ENCODE measurements at places on chromosomes 2 and 18.

DNA sequence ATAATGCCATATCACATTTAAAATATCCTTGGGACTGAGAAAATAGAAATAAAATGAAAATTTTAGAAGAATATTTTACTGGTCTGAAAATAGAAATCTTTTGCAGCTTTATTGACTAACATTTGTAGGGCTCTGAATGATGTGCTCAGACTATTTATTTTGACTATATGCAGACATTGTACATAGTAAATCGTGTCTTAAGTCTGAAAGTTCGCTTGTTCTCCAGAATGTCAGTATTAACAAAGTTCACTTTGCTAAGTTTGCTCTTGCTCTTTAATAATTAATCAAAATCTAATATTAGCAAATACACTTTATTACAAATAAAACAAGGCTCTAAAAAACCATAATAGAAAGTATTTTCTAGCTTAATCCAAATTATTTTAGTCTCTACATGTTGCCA, 219.8 kb downstream of the WDR7 start:
- DNase-seq: no peak

- DNase-seq: no peak
Observed at GRCh38 chr18:48485828-48486405, 52.9 kb upstream of the CTIF start.

DNA sequence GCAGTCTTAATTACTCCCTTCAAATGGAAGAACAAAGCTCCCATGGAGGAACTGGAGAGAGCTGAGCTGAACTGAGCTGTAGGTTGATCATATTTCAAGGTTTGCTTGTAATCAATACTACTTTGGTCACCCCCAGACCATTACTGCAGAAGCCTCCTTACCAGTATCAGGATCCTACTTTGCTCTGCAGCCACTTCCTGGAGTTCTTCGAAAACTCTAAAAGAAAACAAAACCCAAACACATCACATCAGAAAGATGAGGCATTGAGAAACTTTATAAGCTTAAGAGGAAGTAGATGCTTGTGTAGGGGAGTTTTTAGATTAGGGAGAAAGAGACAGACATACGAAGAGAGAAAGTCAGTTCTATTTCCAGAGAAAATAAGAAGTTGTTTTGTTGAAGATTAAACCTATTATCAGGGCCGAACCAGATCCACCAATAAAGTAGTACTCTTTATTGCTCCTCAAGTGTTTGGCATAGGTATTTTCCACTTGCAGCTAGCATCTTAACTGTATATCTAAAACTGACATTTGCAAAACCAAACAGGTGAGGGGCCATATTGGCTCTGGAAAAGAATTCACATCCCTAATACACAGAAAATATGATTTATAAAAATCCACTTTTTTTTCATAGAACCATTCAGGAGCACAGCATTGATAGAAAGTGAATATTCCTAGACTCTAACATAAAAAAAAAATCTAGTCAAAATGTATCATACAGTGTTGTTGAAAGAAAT, 166.9 kb upstream of the KLF7 start:
- no peak for DNase-seq

DNA sequence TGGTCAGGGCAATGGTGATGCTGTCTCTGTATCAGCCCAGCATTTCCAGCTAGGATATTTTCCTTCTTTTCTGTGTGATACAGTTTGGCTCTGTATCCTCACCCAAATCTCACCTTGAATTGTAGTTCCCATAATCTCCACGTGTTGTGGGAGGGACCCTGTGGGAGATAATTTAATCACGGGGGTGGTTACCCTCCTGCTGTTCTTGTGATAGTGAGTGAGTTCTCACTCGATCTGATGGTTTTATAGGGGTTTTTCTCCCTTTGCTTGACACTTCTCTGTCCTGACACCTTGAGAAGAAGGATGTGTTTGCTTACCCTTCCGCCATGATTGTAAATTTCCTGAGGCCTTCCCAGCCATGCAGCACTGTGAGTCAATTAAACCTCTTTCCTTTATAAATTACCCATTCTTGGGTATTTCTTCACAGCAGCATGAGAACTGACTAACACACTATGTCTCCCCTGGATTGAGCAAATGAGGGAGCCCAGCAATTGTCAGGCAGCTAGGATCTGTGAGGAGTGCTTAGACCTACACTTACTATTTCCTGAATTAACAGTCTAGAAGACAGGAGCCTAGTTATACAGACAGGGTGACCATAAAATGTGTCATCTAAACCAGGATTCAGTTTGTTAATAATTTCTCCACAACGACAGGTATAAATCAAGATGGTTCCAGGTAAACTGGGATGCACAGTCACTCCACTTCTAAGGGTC, 6.0 kb downstream of the SCN2A start:
- no peak for DNase-seq

DNA sequence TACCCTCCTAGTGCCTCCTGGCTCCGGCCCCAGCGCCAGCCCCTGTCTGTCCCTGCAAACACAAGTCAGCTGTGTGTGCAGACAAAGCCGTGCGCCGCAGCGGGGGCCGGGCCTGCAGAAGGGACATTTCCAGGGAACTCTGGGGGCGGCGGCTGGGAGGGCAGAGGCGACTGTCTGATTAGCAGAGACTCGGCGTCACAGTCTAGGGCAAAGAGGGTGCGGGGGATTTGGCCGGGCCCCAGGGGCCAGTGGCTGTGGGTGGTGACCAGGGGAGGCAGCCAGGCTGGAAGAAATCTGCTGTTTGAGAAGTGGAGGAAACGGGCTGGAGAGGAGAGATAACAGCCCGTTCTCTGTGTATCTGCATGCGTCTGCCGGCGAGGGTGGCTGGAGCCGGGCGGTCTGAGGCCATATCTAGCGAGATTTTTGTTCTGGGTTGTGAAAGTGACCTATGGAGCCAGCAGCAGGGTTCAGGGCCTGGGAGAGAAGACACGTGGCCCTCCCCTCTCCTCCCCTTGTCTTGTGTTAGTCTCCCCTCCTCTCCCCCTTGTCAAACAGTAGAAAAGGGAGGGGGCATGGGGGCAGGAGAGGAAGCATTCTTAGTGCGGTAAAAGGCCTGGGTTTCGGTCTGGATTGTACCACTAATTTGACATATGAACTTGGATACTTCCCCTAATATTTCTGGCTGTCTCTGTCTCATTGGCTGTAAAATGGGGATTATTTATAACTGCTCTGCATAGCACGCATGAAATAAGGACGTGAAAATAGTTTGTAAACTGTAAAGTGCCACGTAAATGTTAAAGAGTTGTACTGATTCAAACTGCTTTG, 169.4 kb downstream of the SMAD7 start:
- DNase-seq: no peak

DNA sequence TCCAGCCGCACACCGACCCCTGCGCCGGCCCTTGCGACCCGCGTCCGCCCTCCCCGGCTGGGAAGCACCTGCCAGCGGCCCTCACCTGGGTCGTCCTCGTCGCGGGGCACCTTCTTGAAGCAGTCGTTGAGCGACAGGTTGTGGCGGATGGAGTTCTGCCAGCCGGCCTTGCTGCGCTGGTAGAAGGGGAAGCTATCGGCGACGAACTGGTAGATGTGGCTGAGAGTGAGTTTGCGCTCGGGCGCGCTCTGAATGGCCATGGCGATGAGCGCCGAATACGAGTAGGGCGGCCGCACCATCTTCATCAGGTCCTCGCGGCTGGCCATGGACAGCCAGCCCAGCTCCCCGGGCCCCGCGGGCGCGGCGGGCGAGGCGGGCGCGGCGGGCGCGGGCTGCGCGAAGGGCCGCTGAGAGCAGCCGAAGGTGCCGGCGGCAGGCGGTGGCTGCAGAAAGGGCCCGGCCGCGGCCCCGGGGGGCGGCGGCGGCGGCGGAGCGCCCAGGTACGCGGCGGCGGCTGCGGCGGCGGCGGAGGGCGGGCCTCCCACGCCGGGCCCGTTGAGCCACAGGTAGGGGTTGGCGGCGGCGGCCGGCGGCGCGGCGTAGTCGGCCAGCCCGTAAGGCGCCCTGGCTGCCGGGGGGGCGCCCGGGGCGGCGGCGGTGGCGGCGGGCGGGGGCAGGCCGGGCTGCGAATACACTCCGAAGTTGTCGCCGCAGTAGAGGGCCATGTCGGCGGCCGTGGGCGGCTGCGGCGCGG, 505 bp downstream of the FOXI3 start:
- DNase-seq: no peak

DNA sequence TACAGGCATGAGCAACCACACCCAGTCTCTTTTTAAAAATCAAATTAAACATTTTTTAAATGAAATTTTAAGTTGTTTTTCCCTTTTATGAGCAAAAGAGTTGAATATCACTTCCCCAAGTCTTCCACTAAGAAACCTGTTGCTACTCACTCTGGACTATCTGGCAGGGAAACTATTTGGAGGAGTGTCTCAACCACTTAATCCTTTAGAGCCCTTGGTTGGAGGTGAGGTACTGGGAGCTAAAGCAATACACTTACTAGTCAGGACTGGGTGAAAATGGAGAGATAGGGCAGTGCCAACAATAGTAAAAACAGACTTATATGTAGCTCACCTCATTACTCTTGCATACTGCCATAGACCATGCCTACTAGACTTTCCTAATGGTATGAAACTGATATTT, 135.5 kb downstream of the RND3 start:
- no peak for DNase-seq

- no peak for DNase-seq
Observed at GRCh38 chr2:127044165-127044718, 62.7 kb downstream of the BIN1 start.

DNA sequence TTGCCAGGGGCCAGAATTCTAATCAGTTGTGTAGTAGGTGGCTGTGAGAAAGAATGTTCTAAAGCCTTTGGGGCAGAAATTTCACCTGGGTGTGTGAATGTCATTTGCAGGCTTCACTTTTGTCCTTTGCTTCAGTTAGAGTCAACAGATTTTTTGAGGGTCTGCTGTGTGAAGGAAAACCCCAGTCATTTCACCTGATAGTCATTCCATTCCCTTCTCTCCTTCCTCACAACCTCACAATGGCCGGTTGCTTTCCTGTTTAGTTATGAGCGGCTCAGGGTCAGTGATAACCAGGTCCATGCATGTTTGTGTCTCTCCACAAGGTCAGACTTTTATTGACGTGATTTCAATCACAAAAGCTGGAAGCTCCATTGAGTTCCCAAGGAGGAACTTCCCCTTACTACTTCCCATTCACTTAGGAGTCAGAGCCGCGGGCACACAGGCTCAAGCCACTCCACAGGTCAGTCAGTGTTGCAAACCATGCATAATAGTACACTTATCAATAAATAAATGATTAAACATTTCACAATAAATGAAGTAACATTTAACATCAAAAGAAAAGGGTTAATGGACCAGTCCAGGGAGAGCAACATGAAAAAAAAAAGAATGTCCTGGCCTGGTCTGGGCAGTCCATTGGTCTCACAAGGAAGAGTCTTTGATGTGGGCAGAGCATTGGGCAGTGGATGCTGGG, 74.3 kb downstream of the NPAS2 start:
- DNase-seq: no peak

- DNase-seq: no peak
Observed at GRCh38 chr18:79787865-79788733, 9.6 kb upstream of the KCNG2 start.

DNA sequence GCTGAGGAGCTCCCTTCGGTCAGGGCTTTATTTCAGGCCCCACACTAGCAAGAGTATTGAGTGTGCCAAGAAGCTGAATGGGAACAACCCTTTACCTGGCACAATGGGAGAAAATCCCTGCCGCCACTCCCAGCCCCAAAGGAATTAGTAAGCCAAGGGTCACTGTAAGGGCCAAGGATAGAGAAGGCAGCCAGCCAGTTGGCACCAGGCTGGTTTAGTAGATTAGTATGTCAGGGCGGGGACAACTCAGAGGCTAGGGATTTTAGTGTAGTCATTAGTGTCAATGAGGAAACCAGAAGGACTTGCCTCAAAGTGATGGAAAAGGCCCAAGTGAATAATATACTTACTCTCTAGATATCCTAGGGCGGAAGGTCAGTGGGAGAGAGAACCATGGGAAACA, 34.9 kb upstream of the CYP26B1 start:
- no peak for DNase-seq

DNA sequence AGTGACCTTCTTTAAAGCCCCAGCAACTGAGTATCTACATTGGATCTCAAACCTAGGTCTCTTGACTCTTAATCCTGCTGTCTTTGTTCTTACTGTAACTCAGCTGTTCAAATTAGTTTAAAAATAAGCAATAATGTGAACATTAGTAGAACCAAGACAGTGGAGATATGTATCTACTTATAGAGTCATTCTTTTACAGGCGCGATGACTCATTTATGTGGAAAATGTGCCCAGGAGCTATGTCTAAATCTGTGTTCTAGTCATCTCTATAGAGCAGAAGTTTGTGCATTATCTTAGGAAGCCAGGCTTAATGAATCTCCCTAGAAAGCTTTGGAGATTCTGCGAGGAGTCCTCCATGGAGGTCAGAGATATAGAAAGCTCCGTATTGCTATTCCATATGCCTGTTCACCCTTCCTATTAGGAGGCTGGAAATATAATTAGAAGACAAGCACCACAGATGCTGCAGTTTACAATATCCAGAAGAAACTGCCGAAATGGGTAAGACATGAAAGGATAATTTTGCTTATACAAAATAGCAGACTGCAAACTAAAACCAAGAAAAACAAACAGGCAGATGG, 211.6 kb downstream of the TRIB2 start:
- no peak for DNase-seq

DNA sequence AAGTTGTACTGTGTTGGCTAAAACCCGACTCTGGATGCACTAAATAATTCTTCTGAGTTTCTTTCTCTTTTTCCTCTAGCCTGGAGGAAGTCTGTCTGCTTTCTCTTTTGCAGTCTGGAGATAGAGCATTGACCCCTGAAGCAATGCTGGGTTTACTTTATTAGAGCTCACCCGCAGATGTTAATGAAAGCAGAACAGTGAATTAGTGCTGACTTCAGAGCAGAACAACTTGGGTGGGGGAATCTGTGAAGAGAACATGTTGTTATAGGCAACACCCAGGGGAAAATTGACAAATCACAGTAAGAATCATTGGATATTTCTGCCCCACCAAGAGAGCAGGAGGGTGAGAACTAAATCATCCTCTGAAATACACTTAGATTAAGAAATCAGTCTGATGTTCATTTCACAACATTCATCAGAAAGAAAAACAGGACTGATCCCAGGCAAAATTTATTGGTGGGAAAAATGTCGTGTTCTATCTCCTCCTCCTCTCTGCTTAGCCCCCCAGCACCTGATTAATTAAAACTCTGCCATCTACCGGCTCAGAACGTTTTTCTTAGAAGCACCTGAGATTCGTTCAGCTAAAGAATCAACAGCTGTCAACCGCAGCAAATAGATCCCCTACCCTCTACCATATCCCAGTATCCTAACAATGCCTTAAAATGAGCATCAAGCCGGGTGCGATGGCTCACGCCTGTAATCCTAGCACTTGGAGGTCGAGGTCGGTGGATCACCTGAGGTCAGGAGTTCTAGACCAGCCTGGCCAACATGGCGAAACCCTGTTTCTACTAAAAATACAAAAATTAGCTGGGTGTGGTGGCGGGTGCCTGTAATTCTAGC, 165.1 kb downstream of the FMNL2 start:
- DNase-seq: no peak

Measured in activated T-cell treated with anti-CD3 and anti-CD28 coated beads for 1 hour (primary cell).